ENCODE measurements at places on chromosomes 4 and X. TPM values are rescaled to one million over a fixed set of nuclear protein-coding genes. Genes with fewer than 3 reads are reported as not detected.

DNA sequence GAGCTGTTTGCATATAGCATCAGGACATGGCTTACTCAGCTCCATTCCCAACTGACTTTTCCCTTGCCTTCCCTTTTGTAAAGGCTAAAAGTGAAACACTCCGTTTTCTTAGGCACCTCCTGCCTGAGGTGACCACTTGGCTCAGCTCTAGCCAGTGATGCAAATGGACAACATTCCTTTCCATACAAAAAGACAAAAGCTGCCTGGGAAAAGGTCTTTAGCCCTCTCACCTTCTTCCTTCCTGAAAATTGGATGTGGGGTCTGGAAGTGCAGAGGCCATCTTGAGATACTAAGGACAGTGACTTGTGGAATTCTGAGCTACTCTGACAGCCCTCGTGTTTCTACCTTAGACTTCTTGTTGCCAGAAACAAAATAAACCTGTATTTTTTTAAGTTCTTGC is 27.7 kb upstream of the SFRP2 start:
- DNase-seq: peak; percentile 31

NPY2R gene
- total RNA-seq: 0.04 TPM

DNA sequence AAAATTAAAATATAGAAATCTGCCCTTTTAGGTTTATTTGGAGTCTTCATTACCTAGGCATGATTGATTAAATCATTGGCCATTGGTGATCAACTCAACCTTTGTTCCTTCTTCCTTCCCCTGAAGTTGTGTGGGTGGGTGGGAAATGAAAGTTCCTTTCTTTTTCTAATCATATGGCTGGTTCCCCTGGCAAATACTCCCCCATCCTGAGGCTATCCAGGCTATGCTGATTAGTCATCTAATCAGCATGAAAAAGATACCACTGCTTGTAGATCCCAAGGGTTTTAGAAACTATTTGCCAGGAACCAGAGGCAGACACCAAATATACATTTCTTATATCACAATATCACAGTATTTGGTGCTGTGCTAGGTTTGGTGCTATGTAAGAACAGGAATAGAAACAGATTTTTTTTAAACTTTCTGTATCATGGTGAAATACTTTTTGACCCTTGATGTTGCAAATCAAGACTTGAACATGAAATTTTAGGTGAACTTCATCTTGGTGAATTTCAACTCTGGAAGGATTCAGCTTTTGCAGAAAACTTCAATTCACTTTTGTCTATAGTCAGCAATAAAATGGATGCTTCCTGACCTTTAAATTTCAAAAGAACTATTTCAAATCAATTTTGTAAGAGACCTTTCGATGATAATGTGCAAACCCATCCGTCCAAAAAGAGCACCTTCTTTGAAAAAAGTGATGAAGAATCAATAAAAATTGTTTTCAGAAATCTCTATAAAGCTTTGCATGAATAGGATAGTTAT is 71.1 kb downstream of the CCSER1 start:
- DNase-seq: peak; percentile 21

DNA sequence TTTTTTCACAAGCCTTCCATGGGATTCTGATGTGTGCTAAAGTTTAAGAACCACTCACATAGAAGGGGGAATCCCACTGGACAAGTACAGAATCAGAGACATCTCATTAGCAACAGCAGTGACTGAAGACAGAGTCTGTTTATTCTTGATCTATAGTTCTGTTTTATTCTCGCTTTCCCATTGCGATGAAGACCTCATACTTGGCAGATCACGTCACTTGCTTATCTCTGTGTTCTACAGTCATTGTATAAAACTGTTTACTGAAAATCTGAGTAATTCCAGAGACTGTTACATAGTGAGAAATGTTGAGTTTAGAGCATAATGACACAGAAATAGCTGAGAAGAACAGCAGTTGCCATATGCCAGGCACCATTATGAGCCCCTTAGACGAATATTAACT is 185.5 kb downstream of the PTTG2 start:
- no peak for DNase-seq

TCP11X2 gene
- total RNA-seq: 0.07 TPM
